ENCODE measurements at places on chromosomes 12 and 14. TPM values are rescaled to one million over a fixed set of nuclear protein-coding genes. Genes with fewer than 3 reads are reported as not detected.
A peak's percentile ranks its signal among the peaks of the same experiment; 100 is the strongest.

DNA sequence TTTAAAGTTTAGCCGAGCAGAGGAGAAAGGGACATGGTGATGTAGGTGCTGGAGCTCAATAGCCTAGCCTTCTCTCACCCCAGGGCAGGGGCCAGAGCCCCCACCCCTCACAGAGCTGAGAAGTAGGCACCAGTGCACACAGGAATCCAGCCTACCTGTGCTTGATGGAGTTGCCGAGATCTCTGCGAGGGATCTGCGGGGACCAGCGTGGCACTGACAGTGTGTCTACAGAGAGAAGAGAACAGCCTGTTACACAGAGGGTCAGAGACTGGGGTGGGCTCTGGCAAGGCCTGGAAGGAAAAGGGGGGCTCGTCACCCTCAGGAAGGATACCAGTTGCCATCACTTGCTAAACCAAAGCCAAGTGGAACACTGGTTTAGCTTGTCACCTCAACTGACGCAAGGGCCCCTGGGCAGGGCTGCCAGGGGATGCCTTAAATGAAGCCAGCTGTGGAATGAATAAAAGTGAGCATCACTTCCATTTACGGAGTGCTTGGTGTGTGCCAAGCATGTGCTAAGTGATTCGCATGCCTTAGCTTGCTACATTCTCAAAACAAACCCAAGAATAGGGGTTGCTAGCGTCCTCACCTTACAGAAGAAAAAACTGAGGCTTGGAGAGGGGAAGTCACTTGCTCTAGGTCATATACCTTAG is 220.8 kb upstream of the NOS1 start:
- DNase-seq, result no peak

GRCh38 chr12:19165451-19165850 is 35.9 kb downstream of the PLEKHA5 start:
- DNase-seq, result no peak

DNA sequence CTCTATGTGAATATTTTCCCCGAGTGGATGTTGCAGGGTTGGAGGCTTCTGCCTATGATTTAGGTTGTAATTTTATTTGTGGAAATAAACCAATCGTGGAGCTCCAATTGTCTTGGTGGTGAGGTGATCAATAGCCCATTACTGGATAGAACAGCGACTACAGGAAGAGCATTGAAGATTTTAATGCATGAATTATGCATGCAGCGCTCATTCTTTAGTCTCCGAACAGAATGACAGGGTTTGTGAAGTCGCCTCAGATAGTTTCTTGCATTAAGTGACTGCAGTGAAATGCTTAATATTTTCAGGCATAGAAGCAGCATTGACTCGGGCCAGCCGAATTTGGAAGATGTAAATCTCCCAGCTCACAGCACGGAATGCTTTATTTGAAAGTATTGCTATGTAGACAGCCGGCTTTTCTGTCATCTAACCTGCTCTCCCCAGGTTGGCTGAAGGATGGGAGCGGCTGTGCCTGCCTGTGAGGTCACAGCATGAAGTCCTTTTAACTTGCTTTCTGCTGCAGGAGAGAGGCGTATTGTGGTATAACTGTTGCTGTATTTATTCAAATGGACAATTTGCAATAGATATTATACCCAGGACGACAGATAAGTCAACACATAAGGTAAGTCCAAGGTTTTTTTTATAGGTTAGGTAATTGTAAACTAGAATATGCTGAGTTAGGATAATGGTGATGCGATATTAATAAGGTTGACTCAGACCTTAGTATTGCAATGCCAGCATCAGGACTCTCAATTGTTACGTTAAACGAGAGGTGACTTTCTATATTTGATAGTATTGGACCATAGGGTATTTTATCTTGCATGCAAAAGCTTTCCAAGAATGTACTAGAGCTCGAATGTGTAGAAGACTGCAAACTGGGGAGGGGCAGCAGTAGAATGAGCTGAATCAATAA is 135.7 kb downstream of the CNTN1 start:
- no peak for DNase-seq

DNA sequence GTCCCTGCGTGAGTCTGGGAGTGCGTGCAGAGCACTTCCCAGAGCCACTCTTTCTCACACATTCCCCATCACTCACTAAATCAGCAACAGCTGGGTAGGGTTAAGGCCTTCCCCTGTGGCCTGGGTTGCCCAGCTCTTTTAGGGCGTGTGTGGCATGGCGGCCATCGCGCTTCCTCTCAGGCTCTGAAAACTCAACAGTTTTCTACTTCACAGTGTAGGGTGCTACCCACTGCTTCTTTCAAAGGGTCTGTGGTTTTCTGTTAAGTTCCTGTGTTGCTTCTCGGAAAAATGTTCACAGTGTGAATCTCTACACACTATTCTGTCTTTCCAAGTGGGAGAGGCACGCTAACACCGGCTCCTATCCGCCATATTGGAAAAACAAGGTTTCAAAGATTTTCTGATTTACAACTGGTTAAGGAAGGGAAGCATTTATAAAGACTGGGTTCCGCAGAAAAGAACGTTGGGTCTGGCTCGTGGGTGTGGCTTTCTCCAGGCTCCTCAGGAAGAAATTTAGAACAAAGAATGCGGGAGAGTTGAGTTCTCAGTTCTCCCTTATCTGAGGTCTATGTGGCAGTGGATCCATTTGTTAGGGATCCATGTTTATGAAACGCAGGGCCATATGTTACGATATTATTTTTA is 34.9 kb upstream of the AEBP2 start:
- DNase-seq, result no peak

DNA sequence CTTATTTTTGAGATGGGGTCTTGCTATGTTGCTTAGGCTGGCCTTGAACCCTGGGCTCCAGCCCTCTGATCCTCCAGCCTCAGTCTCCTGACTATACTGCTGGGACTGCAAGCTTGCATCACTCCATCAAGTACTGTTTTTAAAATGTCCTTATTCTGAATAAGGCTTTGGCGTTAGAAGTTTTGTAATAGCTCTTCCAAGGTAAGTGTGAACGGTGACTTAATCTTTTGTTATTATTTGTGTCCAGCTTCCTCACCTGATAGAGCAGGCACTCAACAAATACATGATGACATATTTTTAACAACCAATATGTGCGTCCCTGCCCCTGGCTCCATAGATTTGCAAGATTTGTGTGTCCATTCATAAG is 1.4 kb downstream of the C1RL start:
- peak; percentile 43 for DNase-seq

GRCh38 chr14:80005561-80005960 is 205.7 kb downstream of the DIO2 start:
- DNase-seq, result no peak

DNA sequence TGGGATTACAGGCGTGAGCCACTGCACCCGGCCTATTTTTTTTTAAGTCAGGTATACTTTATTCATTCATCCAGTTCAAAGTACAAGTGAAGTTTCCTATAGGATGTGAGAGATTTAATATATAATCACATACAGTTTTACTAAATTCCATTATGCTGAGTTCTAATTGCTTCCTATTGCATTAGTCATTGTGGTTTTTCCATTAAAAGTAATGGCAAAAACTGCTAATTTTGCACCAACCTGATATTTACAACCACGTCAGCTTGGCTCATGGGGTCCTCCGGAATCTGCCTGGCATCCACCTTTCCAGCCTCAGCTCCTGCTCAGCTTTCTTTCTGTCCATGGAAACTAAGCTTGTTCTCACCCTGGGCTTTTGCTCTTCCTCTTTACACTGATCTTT is 67.0 kb upstream of the CSRP2 start:
- DNase-seq, result peak; percentile 49

GRCh38 chr14:73239393-73240241 is 2.3 kb downstream of the PAPLN start:
- peak; percentile 83 for DNase-seq

GRCh38 chr12:3381059-3382047 is 109.7 kb upstream of the PRMT8 start:
- no peak for DNase-seq

- DNase-seq, result no peak
These were observed 40.5 kb downstream of the CFAP54 start for GRCh38 chr12:96529912-96530311.

GRCh38 chr14:58643366-58643765 is 5.6 kb downstream of the DACT1 start:
- DNase-seq, result no peak

DNA sequence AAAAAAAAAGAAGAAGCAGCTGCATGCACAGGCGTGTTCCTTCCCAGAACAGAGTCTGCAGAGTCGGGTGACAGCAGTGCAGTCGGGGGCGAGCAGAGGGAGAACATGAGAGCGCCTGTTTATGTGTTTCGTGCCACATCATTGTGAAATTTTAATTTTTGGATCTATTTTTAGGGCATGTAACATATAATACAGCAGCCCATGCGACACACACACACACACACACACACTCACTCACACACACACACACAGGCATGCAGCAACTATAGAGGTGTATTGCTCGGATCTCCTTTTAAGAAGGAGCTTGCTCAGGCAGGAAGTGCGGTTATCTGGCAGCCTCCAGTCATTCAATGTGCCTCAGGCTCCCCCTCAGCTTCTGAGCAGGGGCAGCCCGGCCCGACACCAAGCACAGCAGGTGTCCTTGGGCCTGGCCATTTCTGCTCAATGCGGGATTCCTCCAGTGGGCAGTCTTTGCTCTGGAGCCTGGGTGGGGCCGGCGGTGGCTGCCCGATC is 71.8 kb downstream of the ZNF664 start:
- no peak for DNase-seq

The SMCO3 gene
- total RNA-seq, result not detected

The TTLL5 gene
- total RNA-seq, result 16.5 TPM

The LIN7A gene
- total RNA-seq, result 3.3 TPM

The IAPP gene
- not detected for total RNA-seq

The KRT5 gene
- total RNA-seq, result 10.2 TPM

The CDK4 gene
- total RNA-seq, result 145 TPM

The MRPL52 gene
- 61.1 TPM for total RNA-seq

The PLEKHA5 gene
- total RNA-seq, result 35.8 TPM

The NAV3 gene
- total RNA-seq, result 9.2 TPM

The IKZF4 gene
- 3.7 TPM for total RNA-seq

Data from renal cortical epithelial cell (primary cell).